Activated naive CD8-positive, alpha-beta T cell treated with anti-CD3 and anti-CD28 coated beads for 36 hours (primary cell): ENCODE measurements at places on chromosomes 2 and 18. TPM values are rescaled to one million over a fixed set of nuclear protein-coding genes. Genes with fewer than 3 reads are reported as not detected.

GRCh38 chr2:168105127-168105683 lies 142.2 kb downstream of the STK39 start:
- peaks cover 22% of the 10 kb centered on the region for H3K36me3 ChIP-seq
- DNase-seq = no peak
- no peak overlapping the region for H3K4me3 ChIP-seq
- H3K27me3 ChIP-seq = no peaks in the 10 kb centered on the region

GRCh38 chr2:28274911-28275685 lies 117.6 kb upstream of the FOSL2 start:
- no peaks in the 10 kb centered on the region for H3K27me3 ChIP-seq
- H3K36me3 ChIP-seq = peaks cover 10% of the 10 kb centered on the region
- H3K4me3 ChIP-seq = no peak overlapping the region
- DNase-seq = no peak
- H3K27ac ChIP-seq = no peak overlapping the region

Gene EPB41L5
- 3.8 TPM for total RNA-seq

Gene RESP18
- total RNA-seq = not detected

Gene PCARE
- not detected for total RNA-seq
